ENCODE measurements at places on chromosomes 4 and X.

DNA sequence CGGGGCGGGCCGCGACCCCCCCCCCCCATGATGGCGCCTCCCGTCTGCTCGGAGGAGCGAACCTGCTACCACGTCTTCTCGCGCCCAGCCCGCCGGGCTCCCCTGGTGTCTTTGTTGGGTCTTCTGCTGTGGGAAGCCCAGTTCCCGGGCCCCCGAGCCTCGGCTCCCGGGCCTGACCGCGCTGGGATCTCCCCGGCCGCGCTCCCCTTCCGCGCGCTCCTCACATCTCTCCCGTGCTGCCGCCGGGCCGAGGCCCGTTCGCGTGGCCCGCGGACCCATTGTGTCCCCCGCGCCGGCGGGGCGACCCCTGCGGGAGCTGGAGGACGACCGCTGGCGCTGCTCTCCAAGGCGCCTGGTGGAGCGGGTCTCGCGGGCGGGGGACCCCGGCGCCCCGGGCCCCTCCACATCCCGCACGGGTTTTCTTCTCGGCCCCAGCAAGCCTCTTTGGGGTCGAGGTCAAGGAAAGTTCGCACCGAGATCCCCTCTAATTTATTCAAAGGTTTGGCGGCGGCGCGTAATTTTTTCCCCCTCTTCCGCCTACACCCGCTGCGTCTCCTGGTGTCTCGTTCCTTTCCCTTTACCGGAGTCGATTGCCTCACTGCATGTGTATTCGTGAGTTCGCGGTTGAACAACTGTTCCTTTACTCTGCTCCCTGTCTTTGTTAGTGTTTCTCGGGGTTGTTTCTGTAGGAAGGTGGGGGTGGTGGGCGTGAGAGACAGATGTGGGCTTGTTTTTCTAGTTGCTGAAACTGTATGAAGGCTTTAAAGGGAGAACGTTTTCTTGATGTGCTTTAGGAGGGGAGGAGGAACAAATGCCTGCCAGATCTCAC, 770 bp downstream of the SMAD1 start:
- DNase-seq = peak; percentile 89
- peaks cover 2% of the 10 kb centered on the region for H3K4me1 ChIP-seq
- H3K36me3 ChIP-seq = no peaks in the 10 kb centered on the region

GRCh38 chrX:14690553-14690952, 161.2 kb downstream of the GLRA2 start:
- no peak overlapping the region for H3K27ac ChIP-seq
- no peak for DNase-seq
- H3K36me3 ChIP-seq = no peaks in the 10 kb centered on the region
- no peaks in the 10 kb centered on the region for H3K27me3 ChIP-seq
- H3K4me1 ChIP-seq = no peaks in the 10 kb centered on the region
- no peak overlapping the region for H3K4me3 ChIP-seq

GRCh38 chrX:46477435-46477834, 67.8 kb downstream of the ZNF674 start:
- DNase-seq = no peak
- H3K4me3 ChIP-seq = no peak overlapping the region
- peaks cover 6% of the 10 kb centered on the region for H3K36me3 ChIP-seq
- no peaks in the 10 kb centered on the region for H3K27me3 ChIP-seq
- H3K4me1 ChIP-seq = no peaks in the 10 kb centered on the region
- no peak overlapping the region for H3K27ac ChIP-seq

DNA sequence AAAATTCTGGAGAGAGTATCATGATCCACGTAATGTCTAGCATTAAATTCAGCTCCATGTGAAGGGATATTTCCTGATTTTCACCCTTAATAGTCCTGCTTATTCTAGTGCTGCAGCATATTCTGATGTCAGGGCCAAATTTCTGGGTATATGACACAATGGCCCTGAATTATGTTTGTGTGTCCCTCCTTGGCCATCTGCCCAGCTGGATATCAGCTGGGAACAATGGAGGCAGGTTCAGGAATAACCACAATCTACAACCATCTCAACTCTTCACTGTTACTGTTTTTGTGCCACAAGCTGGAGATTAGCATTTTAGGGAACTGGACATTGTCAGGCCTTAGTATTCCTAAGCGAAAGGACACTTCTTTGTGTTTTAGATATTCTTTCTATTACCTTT, 3.5 kb downstream of the GLRB start:
- peaks cover 2% of the 10 kb centered on the region for H3K4me1 ChIP-seq
- no peaks in the 10 kb centered on the region for H3K27me3 ChIP-seq
- no peaks in the 10 kb centered on the region for H3K36me3 ChIP-seq
- DNase-seq = no peak

- no peaks in the 10 kb centered on the region for H3K36me3 ChIP-seq
- no peak overlapping the region for H3K27ac ChIP-seq
- H3K4me3 ChIP-seq = no peak overlapping the region
- peaks cover 3% of the 10 kb centered on the region for H3K27me3 ChIP-seq
- DNase-seq = no peak
These were observed 48.3 kb downstream of the PDK3 start for GRCh38 chrX:24513416-24513815.

- H3K36me3 ChIP-seq = no peaks in the 10 kb centered on the region
- peak; percentile 60 for DNase-seq
- no peak overlapping the region for H3K4me3 ChIP-seq
- H3K27me3 ChIP-seq = no peaks in the 10 kb centered on the region
- H3K27ac ChIP-seq = no peak overlapping the region
- peaks cover 7% of the 10 kb centered on the region for H3K4me1 ChIP-seq
These were observed 21.9 kb upstream of the ARHGAP10 start for GRCh38 chr4:147709999-147710398.

- H3K27ac ChIP-seq = no peak overlapping the region
- H3K36me3 ChIP-seq = no peaks in the 10 kb centered on the region
- no peak for DNase-seq
- no peaks in the 10 kb centered on the region for H3K27me3 ChIP-seq
These were observed 339.3 kb upstream of the F9 start for GRCh38 chrX:139191286-139191685.

GRCh38 chr4:15488658-15489470, 19.2 kb downstream of the CC2D2A start:
- H3K4me1 ChIP-seq = no peaks in the 10 kb centered on the region
- DNase-seq = peak; percentile 48
- H3K27me3 ChIP-seq = no peaks in the 10 kb centered on the region
- H3K36me3 ChIP-seq = peaks cover 3% of the 10 kb centered on the region
- H3K27ac ChIP-seq = no peak overlapping the region
- no peak overlapping the region for H3K4me3 ChIP-seq

DNA sequence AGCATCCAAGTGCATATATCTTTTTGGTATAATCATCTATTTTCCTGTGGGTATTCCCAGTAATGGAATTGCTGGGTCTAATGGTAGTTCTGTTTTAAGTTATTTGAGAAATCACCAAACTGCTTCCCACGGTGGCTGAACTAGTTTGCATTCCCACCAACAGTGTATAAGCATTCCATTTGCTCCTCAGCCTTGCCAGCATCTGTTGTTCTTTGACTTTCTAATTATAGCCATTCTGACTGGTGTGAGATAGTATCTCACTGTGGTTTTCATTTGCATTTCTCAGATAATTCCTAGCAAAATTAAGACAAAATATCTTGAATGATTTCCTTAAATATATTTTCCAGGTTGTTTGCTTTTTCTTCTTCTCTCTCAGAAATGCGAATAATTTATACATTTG, 341.1 kb downstream of the GBA3 start:
- H3K36me3 ChIP-seq = no peaks in the 10 kb centered on the region
- H3K27me3 ChIP-seq = no peaks in the 10 kb centered on the region
- H3K4me1 ChIP-seq = no peaks in the 10 kb centered on the region
- no peak overlapping the region for H3K27ac ChIP-seq
- no peak overlapping the region for H3K4me3 ChIP-seq
- peak; percentile 23 for DNase-seq

GRCh38 chrX:26026179-26026578, 112.0 kb upstream of the MAGEB18 start:
- H3K27me3 ChIP-seq = no peaks in the 10 kb centered on the region
- H3K27ac ChIP-seq = no peak overlapping the region
- DNase-seq = no peak
- H3K4me3 ChIP-seq = no peak overlapping the region
- H3K4me1 ChIP-seq = no peaks in the 10 kb centered on the region

All from mesenchymal stem cell (in vitro differentiated cells and primary cell).